ENCODE measurements at places on chromosomes 11 and 22. TPM values are rescaled to one million over a fixed set of nuclear protein-coding genes. Genes with fewer than 3 reads are reported as not detected.

The VSIG2 gene
- total RNA-seq: 0.50 TPM

The TRPM5 gene
- not detected for total RNA-seq

The OR10G6 gene
- total RNA-seq: not detected

The PTPN5 gene
- total RNA-seq: not detected

The RIBC2 gene
- total RNA-seq: 3.0 TPM

The PRRG4 gene
- total RNA-seq: 0.12 TPM

The SOX6 gene
- total RNA-seq: 0.62 TPM

The PIH1D2 gene
- total RNA-seq: 2.2 TPM

The HOATZ gene
- total RNA-seq: under 0.01 TPM

The PTPRCAP gene
- total RNA-seq: 0.44 TPM

The BEST1 gene
- total RNA-seq: 3.1 TPM

The DAGLA gene
- 3.8 TPM for total RNA-seq

The ACTN3 gene
- total RNA-seq: under 0.01 TPM

The PTGDR2 gene
- total RNA-seq: 0.11 TPM

The DSCAML1 gene
- total RNA-seq: not detected

The PAMR1 gene
- 512 TPM for total RNA-seq

The TRMT112 gene
- total RNA-seq: 345 TPM

The AQP11 gene
- total RNA-seq: 9.1 TPM

The CALCA gene
- not detected for total RNA-seq

The APOBEC3F gene
- 9.2 TPM for total RNA-seq

The IRAG1 gene
- total RNA-seq: 22.6 TPM

The CACNA1I gene
- not detected for total RNA-seq

The PKNOX2 gene
- 0.37 TPM for total RNA-seq

The PRAME gene
- total RNA-seq: not detected

The UPK3A gene
- total RNA-seq: not detected

The FXYD2 gene
- total RNA-seq: not detected

The ESAM gene
- 0.89 TPM for total RNA-seq

The BIK gene
- not detected for total RNA-seq

The SCGB1D2 gene
- not detected for total RNA-seq

The RAB3IL1 gene
- 19.1 TPM for total RNA-seq

The GAL3ST1 gene
- 0.11 TPM for total RNA-seq

The PLAAT5 gene
- not detected for total RNA-seq

The LAYN gene
- total RNA-seq: 34.1 TPM

The LYVE1 gene
- total RNA-seq: 0.22 TPM

Measured in uterine smooth muscle cell (primary cell).